CD4-positive, alpha-beta T cell treated with Interleukin-4 for 1 hour (primary cell): ENCODE measurements at places on chromosomes 3 and 15.

- no peak for DNase-seq
Observed at GRCh38 chr3:55241098-55241497, 246.0 kb downstream of the WNT5A start.

GRCh38 chr15:32994810-32995424, 199.6 kb downstream of the FMN1 start:
- DNase-seq, result no peak

DNA sequence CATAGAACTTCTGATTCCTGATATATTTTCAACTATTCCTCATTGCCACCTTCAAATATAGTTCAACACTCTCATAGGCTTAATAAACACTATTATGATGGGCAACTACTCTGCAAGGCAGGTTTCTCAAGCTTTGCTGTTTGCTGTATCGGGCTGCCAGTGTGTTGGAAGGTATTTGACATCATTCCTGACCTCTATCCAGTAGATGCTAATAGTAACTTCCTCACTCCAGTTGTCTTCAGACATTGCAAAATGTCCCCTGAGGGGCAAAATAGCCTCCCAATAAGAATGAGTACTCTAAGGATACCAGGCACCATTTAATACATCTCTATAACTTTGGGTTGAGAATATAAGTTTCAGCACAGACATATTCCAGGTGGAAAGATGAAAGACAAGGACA, 147.5 kb upstream of the PFN2 start:
- no peak for DNase-seq

DNA sequence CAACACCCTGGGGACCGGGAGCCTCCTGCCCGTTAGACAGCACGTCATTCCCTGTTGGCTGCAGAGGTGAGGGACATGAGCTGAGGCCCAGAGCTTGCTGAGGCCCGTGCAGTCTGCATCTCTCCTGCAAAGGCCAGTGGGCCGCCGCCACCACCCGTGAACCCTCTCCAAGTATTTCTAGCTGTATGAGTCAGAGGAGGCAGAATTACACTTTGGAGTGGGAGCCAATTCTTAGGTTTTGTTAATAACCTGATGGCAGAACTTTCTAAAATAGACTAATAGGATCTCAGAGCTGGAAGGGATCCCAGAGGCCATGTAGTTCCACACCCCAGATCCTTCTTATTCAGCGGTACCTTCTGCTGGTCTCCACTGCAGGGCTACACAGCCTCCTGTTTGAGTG, 335.2 kb upstream of the CTDSPL start:
- DNase-seq, result no peak
